ENCODE measurements at places on chromosomes 6 and 20.

DNA sequence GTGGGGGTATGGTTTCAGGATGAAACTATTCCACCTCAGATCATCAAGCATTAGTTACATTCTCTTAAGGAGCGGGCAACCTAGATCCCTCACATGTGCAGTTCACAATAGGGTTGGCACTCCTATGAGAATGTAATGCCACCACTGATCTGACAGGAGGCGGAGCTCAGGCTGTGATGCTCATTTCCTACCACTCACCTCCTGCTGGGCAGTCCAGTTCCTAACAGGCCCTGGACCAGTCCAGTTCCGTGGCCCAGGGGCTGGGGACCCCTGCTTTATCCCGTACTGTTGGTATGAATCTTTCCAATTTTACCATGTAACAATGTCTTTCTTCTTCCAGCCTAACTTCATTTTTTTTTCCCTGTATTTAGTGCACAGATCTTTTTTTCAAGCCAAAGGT lies 94.9 kb downstream of the OGFRL1 start:
- DNase-seq, result no peak

GRCh38 chr6:108406943-108407342 lies 112.1 kb downstream of the AFG1L start:
- DNase-seq, result no peak

DNA sequence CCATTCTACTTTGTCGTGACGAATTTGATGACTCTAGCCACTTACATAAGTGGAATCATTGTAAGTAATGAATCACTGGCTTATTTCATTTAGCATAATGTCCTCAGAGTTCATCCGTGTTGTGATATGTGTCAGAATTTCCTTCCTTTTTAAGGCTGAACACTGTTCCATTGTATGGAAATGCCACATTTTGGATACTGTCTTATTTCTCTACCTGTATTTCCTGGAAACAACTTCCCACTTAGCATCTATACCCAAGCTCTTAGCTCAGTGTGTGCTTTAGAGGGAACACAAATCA lies 28.8 kb upstream of the GGTLC1 start:
- no peak for DNase-seq

DNA sequence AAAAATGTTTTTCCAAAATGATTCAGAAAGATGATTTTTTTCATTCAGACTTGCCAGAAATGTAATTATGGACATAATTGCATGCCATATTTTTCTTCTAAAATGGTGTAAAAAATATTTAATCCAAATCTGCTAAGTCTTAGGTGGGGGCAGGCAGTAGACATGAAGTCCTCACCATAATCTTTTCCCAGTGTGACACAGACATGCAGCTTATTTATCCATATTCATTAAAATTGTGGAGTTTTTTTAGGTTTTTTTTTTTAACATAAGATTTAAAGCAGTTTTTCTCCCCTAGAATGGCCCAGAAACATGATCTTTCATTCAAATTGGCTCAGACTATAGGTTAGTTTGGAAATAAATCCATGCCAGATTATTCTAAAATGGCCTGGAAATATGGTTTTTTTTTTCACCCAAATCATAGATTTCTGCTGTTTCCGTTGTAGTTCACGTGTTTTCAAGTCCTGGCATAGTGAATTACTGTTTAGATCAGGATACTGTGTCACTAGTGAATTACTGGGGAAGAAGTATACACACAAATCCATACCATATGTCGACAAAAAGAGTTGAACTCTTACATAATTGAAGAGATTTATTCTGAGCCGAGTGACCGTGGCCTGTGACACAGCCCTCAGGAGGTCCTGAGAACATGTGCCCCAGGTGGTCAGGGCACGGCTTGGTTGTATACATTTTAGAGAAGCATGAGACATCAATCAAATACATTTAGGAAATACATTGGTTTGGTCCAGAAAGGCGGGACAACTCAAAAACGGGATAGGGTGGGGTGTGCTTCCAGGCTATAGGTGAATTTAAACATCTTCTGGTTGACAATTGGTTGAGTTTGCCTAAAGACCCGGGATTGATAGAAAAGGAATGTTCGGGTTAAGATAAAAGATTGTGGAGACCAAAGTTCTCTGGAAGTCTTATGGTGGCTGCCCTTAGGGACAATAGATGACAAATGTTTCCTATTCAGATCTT lies 33.9 kb downstream of the ZNF133 start:
- no peak for DNase-seq

GRCh38 chr6:139060332-139060731 lies 31.8 kb downstream of the ABRACL start:
- no peak for DNase-seq

DNA sequence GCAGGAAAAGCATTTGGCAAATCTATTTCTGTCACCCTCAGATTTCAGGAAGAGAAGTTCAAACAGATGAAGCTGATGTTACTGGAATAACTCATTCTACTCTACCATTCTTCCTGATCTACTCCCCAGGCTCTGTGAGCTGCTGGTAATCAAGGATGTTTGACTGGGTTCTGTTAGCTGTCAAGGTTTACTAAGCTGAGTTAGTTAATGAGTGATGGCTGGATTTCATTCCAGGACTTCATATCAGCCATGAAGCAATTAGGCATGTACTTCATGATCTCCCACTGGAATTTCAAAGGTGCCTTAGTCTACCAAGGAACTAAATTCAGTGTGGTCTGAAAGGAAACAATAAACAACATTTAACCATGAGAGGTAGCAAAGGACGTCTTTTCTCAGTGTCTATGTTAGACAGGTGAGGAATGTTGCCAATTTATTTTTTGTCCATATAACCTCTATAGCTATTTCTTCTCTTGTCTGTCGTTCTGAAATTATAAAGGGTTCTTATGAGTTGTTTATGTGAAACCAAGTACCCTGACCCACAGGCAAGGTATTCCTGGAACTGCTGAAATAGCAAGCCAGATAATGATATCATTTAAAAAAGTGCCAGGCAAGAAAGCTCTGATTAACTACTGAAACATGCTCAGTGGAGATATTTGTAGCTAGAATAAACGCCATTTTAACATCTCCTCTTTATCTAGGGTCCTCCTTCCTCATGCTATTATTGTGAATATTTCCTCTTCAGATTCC lies 112.9 kb downstream of the BACH2 start:
- DNase-seq, result no peak

GRCh38 chr20:37940858-37941257 lies 37.9 kb downstream of the VSTM2L start:
- no peak for DNase-seq

DNA sequence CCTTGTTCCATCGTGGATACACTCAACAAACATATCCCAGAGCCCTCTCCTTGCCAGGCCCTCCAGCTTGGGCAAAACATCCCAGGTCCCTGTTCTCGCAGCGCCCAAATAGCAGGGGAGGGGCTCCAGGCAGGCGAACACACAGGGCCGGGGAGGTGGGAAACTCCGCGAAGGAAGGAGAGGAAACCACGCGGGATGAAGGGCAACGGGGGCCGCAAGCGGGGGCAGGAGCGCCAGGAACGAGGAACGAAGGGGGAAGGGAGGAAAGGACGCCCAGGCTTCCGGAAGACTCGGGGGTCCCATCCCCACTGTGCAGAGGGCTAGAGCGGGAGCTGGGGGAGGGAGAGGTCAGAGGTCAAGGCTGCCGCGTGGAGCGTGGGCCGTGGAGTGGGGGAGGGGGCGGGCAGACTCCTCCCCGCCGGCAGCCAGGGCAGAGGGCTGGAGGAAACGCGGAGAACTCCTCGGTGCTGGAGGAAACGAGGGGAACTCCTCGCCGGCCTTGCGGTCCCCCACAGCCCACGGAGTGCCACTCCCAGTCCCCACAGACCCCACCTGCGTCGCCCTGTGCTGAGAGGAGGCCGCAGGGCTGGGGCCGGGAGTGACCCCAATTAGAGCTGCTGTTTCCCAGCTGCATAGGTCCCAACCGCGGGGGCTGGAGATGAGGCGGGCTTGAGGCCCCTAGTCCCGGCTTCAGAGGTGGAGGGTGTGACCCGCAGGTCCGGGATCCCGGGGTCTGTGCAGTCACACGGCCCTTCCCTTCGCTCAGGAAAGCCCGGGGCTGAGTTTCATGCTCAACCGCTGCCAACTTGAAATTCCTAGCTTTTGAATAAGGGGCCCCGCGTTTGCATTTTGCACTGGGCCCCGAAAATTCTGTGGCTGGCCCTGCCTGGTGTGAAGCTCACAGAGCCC lies 1.2 kb upstream of the RBM38 start:
- no peak for DNase-seq

DNA sequence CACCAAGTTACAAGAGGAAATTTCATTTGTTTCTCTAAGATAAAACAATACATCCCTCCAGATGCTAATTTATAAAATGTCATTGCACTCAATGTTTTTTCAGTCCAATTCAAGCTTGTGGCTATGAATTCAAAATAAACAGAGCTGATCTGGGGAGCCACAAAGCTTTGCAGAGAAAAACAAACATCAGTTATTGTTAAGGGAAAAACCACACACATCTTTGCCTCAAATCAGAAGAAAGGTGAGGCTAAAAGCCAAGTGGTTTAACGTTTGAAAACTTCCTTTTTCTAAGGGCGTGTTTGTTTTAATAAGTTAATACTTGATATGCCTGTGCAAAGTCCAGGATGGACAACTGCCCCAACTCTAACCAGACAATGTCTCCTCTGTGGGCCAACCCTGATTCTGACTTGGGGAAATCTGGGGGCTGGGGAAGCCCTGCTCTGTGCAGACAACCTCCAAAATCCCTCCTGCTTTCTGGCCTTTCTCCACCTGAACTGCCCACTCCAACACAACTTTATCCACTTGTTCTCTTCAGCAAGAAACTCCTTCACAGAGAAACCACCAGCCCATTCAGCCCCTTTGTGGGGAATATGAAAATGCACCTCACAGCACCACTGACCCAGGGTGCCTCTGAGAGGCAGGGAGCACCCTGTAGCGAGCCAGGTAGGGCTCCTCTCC lies 44.6 kb upstream of the NT5E start:
- no peak for DNase-seq

GRCh38 chr6:157538168-157538567 lies 157.2 kb downstream of the ZDHHC14 start:
- DNase-seq, result no peak

- no peak for DNase-seq
Observed at GRCh38 chr20:16220826-16221225, 352.4 kb downstream of the KIF16B start.

DNA sequence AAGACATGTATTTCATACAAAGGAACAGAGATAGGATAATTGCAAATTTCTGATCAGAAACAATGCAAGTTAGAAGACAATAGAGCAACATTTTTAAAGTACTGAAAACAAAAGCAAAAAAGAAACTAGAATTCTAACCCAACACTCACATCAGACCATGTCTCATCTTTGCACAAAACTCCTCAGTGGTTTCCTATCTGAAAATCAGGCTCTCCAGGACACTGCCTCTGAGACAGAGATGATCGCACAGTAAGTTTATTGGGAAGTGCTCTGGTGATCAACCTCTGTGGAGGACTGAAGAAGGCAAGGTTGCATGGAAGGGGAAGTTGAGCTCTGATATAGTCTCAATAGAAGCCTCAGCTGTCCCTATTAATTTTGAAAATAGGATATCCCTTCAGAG lies 2.3 kb upstream of the TTBK1 start:
- no peak for DNase-seq

- DNase-seq, result no peak
Observed at GRCh38 chr20:25203871-25204320, 8.4 kb downstream of the ENTPD6 start.

GRCh38 chr6:155004576-155005372 lies 9.7 kb downstream of the TIAM2 start:
- DNase-seq, result no peak

- DNase-seq, result peak; percentile 86
Observed at GRCh38 chr6:147825848-147826247, 317.4 kb downstream of the SAMD5 start.

GRCh38 chr20:20926222-20926905 lies 179.8 kb downstream of the LINC00237 start:
- DNase-seq, result no peak

DNA sequence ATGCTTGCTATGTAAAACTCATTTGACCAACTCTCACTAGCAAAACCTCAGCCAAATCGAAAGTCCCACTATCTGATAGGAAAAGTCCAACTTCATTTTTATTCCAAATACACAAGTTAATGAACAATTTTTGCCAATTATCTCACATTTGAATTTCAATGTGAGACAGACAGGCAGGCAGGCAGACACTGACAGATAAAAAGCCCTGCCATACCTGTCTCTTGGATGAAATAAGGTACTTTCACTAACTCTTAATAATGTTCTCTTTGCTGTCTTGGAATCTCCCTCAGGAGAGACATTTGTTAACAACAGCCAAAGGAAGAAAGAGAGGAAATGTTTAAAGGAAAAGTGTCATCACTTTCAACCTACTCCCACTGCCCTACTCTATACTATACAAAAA lies 82.0 kb downstream of the RNGTT start:
- DNase-seq, result no peak

GRCh38 chr6:104087765-104088164 lies 772.0 kb downstream of the HACE1 start:
- no peak for DNase-seq

GRCh38 chr20:4855555-4855954 lies 133.8 kb downstream of the PRND start:
- no peak for DNase-seq

DNA sequence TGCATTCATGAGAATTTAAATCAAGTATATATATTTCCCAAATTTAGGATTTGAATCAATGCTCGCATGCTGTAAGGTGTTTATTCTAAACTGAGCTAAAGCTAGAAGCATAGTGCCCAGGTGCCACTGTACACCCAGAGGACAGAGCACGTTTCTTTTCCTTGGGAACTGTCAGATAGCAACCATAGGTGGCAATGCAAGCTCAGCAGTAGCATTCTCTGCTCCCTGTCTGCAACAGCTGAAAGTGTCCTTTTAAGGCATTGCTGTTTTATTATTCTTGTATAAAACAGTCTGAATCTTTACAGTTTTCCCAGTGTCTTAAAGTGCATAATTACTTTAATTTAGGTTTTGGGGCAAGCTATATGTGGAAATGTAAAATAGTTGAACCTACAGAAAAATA lies 443.4 kb upstream of the MMS22L start:
- DNase-seq, result peak; percentile 10

DNA sequence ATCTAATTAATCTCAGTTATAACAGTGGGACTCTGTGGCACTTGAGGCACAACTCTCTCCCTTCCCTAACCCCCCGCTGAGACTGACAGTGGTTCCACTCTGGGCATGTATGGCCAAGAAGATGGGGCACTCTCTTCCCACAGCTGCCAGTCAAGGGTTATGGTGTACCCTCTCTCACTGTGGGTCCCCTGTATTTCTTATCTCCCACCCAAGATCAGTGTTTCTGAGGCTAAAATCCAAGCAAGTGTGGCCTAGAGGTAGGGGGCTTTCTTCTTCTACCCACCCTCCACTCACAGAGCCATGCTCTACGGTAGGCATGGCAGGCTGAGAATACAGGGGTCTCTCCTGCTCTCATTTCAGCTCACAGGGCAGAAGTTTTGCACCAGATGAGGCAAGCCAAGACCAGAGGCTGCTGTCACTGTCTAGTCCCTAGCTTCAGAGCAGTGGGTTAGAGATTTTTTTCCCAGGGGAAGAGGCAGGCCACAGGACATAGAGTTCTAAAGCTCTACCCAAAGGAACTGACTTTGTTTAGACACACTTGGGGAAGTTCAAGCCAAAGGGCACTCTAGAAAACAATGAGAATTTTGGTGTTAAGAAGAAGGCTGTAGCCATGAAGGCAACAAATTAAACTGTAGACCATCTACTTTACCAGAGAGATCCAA lies 31.7 kb upstream of the HINT3 start:
- no peak for DNase-seq

Data from NCI-H748 treated with DMSO at 0.1 percent for 48 hours (cell line).